ENCODE measurements at places on chromosomes 7 and 10.

DNA sequence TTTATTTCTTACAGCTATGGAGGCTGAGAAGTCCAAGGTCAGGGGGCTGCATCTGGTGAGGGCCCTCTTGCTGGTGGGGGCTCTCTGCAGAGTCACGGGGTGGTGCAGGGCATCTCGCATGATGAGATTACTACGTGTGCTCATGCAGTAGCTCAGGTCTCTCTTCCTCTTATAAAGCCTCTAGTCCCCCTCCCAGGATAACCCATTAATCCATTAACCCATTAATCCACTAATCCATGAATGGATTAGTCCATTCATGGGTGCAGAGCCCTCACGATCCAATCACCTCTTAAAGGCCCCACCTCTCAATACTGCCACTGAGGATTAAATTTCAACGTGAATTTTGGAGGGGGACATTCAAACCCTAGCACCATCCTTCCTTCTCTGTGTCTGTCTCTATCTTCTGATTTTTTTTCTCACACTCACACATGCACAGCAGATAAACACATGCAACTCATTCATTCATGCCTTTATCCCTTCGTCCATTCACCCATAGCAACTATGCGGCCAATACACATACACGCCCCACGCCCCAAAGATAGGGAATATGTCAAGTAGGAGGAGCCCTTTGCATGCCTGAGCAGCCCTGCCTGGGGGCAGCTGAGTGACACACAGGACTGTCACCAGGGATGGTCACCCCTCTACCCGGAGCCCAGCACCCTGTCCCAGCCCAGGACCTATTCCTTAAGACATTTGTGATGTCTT is 86.5 kb downstream of the C10orf105 start:
- DNase-seq: no peak

DNA sequence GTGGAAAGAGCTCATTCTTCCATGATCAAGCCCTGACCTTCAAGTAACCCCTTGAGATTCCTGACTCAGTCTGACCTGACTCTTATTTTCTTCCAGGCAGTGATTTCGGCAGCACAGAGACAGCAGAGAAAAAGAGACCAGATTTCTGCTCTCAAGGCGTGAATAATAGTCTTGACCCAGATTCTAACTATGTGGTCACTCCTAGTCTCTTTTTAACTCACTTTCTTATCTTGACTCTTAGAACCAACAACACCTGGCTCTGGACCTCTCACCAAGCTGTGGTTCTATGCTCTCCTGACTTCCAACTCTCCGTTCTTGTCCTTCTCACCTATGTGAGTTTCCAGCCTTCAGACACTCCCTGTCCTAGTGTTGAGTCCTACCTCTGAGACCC is 36.9 kb upstream of the KDM7A start:
- DNase-seq: no peak

- no peak for DNase-seq
Measured at GRCh38 chr7:81629702-81630101, 140.1 kb downstream of the HGF start.

- DNase-seq: no peak
Measured at GRCh38 chr10:76251841-76252671, 820.6 kb downstream of the LRMDA start.

DNA sequence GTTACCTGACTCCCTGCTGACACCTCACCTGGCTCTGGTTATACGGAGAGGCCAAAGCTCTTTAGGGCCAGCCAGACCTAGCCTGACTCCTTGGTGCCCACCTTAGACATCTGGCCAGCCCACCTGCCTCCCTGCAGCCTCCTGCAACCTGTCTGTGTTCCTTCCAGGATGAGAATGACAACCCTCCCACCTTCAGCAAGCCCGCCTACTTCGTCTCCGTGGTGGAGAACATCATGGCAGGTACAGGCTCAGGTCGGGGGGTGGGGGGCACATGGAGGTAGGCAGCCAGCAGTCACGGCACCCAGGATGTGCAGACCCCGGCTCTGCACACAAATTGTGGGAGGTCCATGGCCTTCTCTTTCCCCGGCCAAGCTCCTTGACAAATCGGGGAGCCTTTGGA is 32.1 kb downstream of the C10orf105 start:
- no peak for DNase-seq

DNA sequence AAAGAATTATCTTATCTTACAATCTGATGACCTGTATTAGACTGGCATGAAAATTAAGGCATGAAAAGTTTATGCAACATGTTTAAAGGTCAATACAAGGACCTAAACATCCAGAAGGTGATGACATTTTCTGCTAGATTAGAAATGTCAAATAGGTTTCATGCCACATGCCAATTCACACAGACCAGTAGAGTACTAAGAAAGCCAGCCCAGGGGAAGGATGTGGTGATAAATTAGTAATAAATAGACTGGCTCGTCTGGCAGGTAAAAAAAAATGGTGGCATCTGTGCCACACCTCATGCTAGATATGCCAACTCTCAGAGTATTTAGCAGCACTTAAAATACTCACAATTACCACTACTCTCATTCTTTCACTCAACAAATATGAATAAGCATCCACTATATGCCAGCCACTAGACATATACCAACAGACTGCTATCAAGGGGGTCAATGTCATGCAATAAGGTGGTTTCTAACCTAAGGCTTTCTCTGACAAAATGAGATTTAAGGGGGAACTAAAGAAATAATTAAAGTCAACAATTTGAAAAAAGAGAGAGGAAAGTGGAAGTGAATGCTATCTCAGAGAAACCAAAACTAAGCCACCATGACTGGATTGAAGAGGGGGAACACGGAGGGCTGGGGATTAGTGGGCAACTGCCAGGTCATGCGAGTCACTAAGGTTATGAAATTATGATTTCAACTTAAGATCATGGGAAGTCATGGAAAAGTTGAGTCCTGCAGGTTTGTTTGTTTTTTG is 83.5 kb downstream of the SGMS1 start:
- DNase-seq: no peak

DNA sequence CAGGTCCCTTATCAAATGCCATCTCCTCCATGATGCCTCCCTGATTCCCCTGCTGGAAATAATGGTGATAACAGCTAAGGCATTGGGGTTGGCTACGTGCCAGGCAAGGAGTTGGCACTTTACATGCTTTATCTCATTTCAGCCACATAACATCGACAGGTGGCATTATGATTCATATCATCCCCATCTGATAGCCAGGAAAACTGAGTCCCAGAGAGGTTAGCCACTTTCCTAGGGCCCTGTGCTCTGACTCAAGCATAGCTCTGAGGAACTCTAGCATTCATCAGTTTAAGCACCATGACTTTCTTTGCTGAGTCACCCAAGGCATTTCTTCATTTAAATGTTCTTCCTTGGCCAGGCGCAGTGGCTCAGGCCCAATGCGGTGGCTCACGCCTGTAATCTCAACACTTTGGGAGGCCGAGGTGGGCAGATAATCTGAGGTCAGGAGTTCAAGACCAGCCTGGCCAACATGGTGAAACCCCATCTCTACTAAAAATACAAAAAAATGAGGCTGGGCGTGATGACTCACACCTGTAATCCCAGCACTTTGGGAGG is 6.6 kb downstream of the LEP start:
- DNase-seq: no peak

DNA sequence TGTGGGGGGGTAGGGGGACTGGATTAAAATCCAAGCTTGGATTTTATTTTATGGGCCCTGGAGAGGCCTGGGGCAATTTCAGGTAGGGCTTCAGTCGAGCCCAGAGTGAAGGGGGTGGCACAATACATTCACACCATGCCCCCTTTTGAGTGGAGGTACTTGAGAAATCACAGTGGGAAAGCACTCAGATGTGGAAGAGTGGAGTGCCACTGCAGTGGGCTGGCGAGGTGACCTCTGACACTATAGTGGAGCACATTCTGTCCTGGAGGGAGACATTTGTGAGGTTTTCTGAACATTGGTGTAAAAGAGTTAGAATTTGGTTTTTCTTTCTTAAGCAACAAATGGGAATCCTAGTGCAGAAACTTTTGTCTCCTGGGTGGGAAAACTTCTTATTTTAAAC is 143.2 kb downstream of the WNT2 start:
- no peak for DNase-seq

DNA sequence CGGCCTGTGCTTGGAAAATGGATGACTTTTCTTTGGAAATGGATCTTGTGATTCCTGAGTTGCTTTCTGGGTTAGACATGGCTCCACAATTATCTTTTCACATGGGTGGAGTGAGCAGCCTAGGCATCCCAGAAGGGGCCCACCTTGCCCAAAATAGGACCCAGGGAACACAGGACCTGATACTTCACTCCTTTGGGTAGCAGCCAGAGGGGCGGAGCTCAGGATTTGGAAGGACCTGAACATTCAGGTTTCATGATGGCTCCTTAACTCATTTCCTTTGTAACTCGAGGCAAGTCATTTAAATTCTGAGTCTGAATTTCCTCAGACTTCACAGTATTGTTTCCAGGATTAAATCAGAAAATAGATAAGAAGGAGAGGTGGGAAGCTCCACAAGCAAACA is 178.3 kb upstream of the ZMIZ1 start:
- DNase-seq: no peak

GRCh38 chr10:88986549-88987242 is 3.9 kb upstream of the FAS start:
- no peak for DNase-seq

DNA sequence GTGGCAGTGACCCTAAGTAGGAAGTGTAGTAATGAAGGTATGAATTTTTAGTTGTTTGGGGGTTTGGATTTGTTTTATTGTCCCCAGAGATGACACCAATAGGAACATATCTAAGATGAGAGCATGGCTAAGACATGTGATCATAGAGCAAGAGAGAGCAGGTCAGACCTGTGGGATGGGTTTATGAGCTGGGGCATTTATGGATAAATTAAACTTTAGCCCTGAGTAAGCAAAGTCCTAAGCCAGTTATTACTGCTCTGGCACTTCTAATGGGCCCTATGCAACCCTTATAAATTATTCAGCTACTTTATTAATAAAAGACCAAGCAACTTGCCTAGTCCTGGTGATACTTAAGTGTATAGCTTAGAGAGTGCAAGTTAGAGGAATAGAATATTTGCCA is 85.1 kb downstream of the LRRC4 start:
- DNase-seq: no peak

GRCh38 chr7:73577627-73578341 is 595 bp downstream of the TBL2 start:
- DNase-seq: no peak

- no peak for DNase-seq
Measured at GRCh38 chr7:333393-333764, 43.4 kb downstream of the FOXL3 start.

GRCh38 chr7:141928146-141928844 is 12.1 kb downstream of the OR9A4 start:
- DNase-seq: no peak

- DNase-seq: no peak
Measured at GRCh38 chr10:34880817-34881216, 65.7 kb upstream of the PARD3 start.
